Endothelial cell (in vitro differentiated cells): ENCODE measurements at places on chromosomes 11 and 22. TPM values are rescaled to one million over a fixed set of nuclear protein-coding genes. Genes with fewer than 3 reads are reported as not detected.
A peak's percentile ranks its signal among the peaks of the same experiment; 100 is the strongest.

- DNase-seq, result no peak
These were observed 60.4 kb downstream of the TTC28 start for GRCh38 chr22:28619236-28619635.

DNA sequence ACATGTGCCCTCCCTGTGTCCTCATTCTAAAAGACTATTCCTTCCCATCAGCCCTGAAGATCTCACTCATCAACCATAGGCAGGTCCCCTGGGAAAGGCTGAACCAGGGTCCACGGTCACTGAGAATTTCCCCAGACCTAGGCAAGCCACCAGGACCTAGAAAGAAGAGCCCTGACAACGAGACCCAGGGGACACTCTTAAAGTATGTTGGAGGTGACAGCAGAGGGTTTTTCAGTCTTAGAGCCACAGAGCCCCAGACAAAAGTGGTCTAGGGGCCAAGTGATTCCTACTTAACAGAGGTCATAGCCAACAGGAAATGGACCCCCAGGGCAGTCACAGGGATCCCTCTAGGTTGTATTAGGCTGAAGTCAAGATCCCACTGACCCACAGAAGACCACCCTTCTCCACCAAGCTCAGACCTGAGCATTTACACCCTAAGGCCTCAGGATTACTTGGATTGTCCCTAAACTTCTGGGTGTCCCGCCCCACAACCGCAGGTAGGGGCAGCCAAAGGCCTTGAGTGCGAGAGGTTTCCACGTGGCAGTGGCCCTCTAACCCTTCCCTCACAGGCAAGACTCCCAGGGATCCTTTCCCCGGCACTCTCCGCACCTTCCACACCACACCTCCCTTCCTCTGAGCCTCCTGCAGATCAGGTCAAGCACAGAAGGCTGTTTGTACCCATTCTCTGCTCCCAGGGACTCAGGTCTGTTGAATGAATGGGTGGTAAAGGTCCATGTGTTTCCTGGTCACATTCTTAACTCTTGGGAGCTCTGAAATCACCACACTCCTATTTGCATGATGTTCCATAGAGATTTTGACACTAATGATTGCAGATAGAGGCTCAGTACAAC, 12.3 kb downstream of the POU2AF1 start:
- no peak for DNase-seq

DNA sequence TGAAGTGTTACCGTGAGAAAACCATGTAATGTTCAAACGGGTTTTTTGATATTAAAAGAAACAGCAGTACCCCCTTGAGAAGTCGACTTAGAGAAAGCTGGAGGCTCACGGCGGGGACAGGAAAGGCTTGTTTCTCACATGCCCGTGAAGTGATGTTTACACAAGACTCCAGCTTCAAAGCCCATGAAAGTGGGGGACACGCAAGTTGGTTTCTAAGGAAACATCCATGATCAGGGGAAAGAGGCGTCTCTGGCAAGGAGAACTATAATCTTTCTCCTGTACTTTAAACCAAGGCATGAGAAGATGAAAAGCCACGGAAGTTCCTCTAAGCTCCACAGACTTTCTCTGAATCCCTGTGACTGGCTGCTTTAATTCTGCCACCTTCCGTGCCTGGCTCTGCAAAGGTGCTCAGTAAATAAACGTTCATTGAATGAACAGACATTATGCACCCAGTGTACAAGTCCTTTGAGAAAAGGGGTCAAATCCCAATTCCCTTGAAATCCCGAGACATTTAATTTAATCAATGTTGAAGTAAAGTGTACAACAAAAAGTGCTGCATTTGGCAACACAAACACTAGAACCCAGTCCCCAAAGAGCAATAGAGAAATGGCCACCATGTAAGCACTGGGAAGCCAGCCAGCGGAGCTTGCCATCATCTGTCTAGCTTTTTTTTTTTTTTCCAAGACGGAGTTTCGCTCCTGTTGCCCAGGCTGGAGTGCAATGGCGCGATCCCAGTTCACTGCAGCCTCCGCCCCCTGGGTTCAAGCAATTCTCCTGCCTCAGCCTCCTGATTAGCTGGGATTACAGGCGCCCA, 58.7 kb downstream of the AHNAK start:
- DNase-seq, result no peak

The C1QTNF4 gene
- total RNA-seq, result 50.4 TPM

DNA sequence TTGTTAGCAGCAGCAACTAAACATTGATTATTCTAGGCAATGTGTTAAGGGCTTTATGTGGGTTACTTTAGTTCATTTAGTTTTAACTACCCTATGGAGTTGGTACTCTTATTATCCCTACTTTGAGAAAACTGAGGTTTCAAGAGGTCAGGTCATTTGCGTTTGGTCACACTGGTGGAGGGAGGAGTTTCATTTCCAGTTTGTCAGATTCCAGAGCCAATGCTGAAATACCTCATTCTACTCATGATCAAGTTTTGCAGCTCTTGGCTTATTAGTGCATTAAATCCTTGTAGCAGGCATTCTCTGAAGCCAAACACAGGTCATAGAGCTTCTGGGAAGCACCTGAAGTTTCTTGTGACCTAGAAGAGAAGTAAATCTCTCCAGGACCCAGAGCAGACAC, 24.1 kb upstream of the POGLUT3 start:
- no peak for DNase-seq

The TRIM51 gene
- total RNA-seq, result not detected

GRCh38 chr11:116938471-116939070, 101.1 kb upstream of the APOA1 start:
- DNase-seq, result no peak

GRCh38 chr11:123073343-123074057, 11.6 kb upstream of the HSPA8 start:
- no peak for DNase-seq

GRCh38 chr11:11374358-11375148, 21.5 kb upstream of the CSNK2A3 start:
- DNase-seq, result no peak

The PATE2 gene
- total RNA-seq, result not detected

- no peak for DNase-seq
These were observed 1.1 kb downstream of the MYO18B start for GRCh38 chr22:25742918-25743708.

The ZBTB16 gene
- total RNA-seq, result 0.54 TPM

The ARHGAP20 gene
- 0.36 TPM for total RNA-seq

DNA sequence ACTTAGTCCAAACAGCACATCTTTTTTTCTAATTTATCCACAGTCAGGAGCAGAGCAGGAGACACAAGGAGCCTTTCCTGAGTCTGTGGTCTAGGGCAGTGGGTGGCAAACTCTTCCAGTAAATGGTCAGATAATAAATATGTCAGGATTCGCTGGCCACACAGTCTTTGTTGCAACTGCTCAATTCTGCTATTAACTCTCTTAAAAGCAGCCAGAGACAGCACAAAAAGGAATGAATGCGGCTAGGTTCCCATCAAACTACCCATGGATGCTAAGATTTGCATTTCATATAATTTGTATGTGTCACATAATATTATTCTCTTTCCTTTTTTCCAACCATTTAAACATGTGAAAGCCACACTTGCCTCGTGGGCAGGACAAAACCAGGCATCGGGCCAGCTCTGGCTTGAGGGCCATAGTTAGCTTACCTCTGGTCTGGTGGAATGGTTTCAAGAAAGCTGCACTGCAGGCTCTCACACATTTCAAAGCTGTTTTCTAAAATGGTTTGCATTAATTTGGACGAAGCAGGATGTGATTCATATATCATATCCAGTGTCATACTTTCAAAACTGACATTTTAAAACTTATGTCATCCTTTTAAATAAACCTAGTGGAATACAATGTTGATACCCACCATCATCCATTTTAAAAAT, 64.7 kb upstream of the CD5 start:
- DNase-seq, result no peak

The OR10D3 gene
- total RNA-seq, result 0.67 TPM

GRCh38 chr11:61019832-61020405, 48.4 kb downstream of the CD6 start:
- no peak for DNase-seq

The DEUP1 gene
- total RNA-seq, result not detected

DNA sequence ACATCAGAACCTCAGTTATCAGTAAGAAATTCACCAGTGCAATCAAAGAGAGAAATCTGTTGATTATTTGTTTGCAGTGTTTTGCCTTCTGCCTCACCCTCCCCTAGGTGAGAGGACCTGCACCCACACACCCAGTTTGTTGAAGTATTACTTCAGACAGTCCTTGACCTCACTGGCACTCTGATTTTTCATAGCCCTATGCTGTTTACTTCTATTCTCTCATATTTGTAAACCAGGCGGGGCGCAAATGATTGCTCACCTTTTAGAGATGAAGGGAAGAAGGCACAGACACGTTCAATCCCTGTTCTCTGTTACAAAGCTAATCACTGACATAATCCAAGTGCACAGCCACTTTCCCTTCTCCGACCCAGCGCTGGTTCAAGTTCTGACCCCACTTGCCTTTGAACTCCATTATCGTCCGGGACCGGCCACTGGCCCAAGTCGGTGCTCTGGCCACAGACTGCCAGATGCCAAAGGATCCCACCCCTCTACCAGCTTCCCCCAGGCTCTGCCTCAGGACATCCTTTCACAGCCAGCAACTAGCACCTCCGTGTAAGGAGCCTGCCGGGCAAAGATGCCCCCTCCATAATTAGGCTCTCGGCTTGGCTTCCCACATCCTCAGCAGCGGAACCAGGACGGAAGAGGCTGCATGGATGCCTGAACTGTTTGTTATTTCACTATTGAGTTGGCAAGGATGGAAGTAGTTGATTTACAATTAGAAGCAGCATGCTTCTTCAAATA, 1.7 kb downstream of the ETS1 start:
- peak; percentile 36 for DNase-seq

DNA sequence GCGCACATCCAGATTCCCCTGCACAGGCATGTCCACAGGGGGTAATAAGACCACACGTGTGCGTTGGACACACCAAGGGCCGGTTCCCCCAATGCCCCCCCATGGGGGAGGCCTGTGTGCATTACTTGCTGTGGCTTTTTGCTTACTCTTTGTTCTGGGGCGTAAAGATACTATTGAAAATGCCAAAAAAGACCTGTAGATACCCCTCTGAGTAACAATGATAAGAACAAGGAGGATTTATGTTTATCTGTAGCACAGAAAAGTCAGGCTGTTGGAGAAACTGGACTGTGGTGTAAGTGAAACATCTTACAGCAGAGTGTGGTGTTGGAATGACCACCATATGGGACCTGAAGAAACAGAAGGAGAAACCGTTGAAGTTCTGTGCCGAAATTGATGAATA, 103.2 kb downstream of the TBC1D22A start:
- DNase-seq, result no peak

DNA sequence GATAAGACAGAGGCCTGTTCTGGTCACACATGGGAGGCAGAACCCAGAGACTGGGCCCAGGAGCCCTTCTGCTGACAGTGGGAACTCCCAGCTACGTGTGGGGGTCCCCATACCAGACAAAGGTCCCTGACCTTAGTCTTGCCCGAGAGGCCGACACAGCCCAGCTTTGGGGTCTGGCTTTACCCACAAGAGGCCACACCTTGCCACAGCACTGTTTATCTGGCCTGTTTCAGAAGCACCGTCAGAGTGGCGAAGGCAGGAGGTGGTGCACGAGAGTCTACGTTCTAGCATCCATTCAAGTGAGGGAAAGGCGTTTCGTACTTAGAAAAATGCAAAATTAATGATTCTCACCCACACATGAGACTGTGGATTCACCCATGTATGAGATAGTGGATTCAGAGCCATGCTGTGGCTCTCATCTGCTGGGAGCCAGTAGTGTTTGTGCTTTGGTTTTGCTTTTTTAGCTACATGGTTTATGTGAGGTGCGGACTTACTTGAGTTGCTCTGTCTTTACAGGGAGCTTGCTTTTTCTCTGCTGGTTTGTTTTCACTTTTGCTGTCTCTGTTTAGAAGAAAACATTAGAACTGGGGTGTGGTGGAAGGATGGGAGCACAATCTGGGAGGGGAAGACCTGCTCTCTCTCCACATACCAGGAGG, 56.6 kb upstream of the PRODH start:
- no peak for DNase-seq

GRCh38 chr11:118010738-118011461, 24.7 kb downstream of the IL10RA start:
- DNase-seq, result no peak

- DNase-seq, result no peak
These were observed 135.7 kb downstream of the TMEM135 start for GRCh38 chr11:87173185-87174039.

The CABP4 gene
- not detected for total RNA-seq

DNA sequence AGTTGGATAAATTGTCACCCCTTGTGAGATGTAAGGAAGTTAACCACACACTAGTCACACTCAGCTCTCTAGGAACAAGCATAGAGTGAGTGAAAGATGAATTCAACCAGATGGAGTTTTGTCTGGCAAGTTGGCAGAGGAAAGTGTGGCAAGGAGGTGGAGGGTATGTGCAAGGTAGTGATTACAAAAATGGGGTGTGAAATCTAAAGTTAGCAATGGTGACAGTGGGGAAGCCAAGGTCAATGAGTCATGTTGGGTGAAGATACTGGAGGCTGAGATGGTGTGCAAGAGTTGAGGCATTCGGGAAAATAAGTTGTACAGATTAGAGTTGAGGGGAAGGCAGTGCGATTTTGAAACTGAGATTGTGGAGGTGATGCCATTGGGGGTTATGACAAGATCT, 33.7 kb downstream of the MRGPRX2 start:
- DNase-seq, result no peak

The TRIM6 gene
- total RNA-seq, result 10.1 TPM

The SPI1 gene
- total RNA-seq, result not detected

DNA sequence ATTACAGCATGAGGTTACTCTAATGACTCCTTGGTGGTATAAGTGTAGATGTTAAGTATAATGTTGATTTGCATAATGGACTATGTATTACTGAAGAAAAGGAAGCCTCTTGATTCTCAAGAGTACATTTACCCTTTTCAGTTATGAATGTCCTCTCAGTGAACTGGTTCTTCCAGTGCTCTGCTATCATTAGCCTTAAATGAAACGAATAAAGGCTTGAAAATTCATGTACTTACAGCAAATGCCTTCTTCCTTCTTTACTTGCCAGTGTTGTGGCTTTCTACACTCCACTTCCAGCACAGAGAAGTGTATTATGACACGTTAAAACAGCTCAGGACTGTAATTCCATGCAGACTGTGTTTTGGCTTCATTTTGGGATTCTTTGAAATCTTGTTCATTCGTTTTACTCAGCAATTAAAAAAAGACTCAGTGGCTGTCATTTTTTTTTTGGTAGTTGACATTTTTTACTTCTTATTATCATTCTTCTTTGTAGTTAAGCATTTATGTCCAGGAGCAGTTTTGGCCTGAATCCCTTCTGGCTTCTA, 96.9 kb downstream of the MTMR3 start:
- no peak for DNase-seq

The C11orf24 gene
- 9.4 TPM for total RNA-seq

- no peak for DNase-seq
These were observed 12.8 kb downstream of the MRPL17 start for GRCh38 chr11:6670202-6670830.

DNA sequence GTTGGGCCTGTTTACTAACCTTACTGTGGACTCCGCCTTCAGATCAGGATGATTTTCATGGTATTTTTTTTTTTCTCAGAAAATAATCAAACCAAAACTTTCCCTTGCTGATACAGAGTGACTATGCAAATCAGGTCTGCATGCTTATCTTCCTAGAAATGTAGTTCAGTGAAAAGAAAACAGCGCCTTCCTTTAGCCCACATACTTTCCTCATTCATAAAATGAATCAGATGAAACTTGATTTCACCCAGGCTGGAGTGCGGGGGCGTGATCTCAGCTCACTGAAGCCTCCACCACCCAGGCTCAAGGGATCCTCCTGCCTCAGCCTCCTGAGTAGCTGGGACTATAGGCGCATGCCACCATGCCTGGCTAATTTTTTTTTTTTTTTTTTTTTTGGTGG, 26.0 kb downstream of the ZNRF3 start:
- no peak for DNase-seq
